ENCODE measurements at places on chromosomes 13 and 19.

DNA sequence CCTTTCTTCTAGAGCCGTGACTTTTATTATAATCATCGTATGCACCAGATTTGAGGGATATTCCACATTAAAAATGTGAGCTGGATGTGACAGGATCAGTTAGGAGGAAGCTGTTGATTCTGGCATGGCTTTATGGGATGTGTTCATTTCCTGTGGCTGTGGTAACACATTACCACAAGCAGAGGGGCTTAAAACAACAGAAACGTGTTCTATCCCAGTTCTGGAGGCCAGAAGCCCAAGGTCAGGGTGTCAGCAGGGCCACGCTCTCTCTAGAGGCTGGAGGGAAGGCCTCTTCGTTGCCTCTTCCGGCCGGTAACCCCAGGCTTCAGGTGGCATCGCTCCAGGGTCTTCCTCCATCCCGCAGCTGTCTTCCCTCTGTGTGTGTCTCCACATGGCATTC lies 14.5 kb downstream of the MED25 start:
- DNase-seq = no peak

DNA sequence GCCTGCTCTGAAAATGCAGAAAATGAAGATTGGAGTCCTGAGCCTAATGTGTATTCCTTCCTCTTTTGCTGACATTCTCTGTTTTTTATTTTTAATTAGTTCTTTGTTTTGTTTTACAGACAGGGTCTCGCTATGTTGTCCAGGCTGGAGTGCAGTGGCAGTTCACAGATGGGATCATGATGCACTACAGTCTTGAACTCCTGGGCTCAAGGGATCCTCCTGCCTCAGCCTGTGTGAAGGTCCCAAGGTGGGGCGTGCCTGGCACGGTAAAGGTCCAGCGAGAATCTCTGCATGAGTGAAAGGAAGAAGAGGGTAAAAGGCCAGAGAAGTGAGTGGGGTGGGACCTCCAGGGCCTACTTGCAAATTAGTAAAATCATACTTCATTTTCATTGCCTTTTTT lies 34.3 kb upstream of the DGKH start:
- no peak for DNase-seq

DNA sequence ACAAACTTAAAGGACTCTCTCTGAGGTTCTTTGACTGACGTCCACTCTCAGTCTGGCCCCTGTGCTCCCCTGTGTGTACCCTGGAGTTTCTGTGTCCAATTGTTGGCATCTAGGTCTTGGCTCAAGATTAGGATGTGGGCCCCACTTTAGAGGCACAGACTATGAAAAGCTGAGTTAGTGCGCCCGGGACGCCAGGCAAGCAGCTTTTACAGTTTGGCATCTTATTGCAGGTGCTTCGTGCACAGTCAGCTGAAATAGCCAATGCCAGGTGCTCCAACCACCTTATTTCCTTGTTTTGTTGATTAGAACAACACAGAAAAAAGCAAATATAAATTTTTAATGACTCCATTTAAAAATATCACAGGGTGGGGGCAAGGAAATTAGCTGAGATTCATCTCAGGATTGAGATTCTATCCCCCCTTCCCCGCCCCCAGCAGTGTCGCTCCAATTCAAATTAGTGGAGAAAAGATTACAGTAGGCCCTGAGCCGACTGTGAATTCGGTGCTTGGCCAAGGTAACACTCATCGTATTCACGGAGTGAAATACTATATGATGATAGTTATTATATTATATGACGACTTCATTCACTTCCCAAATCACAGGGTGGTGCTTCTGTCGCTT lies 4.3 kb downstream of the SOX1 start:
- no peak for DNase-seq

- peak; percentile 94 for DNase-seq
Measured at GRCh38 chr19:6862673-6863078, 24.7 kb upstream of the ADGRE1 start.

GRCh38 chr19:47729799-47730520 lies 15.4 kb upstream of the NOP53 start:
- peak; percentile 75 for DNase-seq

DNA sequence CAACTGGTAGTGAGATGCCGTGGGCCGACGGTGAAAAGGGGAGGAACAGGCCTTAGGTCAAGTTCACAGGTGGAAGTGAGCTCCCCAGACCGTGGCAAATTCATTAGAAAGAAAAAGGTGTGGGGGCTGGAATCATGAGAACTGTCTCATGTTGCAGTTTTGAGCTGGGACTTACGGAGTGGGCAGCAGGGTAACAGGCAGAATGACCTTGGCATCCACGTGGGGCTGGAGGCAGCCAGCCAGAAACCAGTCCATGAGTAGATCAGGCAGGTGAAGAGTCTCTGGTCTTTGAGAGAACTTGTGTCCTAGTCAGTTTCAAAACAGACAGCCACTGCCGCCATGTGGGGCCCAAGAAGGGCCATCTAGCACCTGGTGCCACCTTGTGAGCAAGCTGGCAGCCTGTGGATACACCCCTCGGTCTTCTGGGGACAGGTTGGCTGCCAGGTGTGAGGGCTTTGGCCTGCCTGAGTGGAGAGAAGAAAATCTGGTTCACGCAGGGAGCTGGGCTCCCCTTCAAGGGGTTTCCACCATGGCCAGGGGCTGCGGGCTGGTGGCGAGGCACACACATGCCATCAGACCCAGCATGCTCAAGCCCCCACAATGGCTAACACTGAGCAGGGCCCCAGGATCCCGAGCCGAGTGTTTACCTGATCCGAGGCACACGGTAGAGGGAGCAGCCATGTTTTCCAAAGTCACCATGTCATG lies 23.9 kb downstream of the TSSK6 start:
- DNase-seq = no peak

- DNase-seq = no peak
Measured at GRCh38 chr19:5911366-5911765, 2.7 kb upstream of the CAPS start.

DNA sequence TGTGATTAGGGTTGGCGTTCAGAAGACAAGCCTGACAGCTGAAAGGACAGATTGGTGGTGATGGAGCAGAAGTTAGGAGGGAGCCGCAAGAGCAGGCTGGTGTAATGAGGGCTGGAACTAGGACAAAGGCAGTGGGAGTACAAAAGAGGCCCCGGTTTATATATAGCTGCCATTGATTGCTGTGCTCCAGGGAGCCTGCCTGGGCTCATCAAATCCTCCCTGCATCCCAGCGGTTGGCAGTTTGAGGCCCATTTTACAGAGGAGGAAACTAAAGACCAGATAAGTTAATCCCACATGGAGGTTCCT lies 123.7 kb downstream of the CACNA1A start:
- DNase-seq = no peak

DNA sequence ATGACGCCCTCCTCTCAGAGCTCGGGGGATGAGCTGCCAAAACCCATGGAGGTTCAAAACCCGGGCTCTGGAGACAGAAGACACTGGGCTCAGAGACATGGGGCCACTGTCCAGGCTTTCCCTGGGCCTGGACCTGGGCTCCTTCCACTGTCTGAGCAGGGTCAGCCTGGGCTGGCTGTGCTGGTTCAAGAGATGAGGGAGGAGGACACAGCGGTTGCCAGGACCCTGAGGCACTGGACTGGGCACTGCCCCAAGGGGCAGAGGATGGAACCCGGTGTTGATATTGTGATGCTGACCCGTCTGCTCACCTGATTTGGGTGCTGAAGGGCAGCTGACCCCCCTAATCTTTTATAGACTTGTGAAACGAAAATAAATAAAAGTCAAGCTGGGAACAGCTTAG lies 14.1 kb upstream of the SIGLEC11 start:
- no peak for DNase-seq

DNA sequence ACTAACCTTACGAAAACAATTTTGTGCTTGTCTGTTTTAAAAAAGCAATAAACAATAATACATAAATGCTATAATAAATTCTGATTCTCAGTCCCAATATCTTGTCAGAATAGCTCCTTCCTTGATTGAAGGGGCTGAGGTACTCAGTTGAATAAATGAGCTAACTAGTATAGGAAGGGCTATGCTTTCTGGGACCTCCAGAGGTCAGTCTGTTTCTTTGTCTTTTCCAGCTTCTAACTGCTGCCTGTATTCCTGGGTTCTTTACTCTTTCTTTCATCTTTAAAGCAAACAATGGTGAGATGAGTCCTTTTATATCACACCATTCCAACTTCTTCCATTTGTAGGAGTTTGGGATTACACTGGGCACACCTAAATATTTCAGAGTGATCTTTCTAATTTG lies 1297.0 kb upstream of the ATXN8OS start:
- DNase-seq = no peak

DNA sequence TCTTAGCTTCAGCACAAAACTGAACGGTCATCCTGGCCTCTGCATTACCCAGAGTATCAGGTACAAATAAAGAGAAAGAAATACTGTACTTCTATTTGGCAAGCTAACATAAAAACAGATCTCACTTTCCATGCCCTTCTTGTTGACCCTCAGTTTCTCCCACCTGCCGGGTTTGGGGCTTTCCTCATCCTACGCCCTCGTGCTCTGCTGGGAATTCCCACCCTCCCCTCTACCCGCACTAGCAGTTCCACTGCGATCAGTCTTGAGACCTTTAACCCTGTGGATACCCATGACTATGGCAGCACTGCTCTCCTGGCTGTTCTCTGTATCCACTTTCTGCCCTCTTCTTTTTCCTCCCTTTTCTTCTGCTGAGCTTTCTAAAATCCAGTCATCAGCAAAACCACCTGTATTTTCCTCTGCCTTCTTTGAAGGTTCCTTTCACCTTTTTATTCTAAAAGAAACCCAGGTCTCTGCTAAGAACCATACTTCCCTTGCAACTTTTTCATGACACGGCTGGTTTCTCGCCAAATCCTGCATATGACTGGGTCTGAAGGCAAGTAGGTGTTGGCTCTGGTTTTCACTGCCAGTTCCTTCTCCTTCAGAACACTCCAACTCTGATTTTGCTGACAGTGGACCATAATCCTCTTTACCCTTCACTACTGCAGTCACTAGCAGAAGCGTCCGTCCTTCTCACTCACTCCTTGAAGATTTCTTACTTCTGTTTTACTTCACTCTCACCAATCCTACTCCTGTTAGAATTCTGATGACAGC lies 99.4 kb downstream of the MIPEP start:
- DNase-seq = no peak

GRCh38 chr19:46898731-46899130 lies 37.9 kb downstream of the ARHGAP35 start:
- no peak for DNase-seq

DNA sequence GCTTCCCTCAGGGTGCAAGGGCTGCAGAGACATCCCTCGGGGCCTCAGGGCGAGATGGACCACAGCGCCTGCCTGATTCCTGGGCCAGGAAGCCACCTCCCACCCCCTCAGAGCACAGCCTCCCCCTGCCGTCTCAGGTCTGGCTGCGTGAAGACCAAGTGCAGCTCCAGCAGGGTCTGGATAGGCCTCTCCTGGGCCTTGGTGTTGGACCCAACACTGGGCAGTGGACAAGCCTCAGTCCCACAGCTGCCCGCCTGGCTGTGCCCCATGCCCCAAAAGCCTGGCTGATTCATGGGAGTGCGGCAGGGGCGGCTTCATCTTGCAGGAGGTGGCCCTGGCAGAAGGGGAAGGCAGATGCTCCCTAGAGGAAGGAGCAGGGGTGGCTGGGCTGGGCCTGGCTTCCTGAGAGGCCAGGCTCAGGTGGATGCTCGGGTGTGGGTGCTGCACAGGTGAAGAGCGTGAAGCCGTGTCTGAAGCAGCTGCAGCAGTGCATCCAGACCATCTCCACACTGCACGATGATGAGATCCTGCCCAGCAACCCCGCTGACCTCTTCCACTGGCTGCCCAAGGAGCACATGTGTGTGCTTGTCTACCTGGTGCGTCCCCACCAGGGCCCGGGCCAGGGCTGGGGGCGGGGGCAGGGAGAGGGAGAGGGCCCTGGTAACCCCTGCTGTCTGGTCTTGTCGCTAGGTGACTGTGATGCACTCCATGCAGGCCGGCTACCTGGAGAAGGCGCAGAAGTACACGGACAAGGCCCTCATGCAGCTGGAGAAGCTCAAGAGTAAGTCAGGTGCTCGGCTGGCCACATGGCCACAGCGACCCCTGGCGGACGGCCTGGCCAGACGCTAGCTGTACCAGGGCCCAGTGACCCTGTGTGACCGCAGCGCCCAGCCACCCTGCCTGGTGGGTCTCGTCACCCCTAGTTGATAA lies 21.7 kb downstream of the MAU2 start:
- no peak for DNase-seq

- DNase-seq = no peak
Measured at GRCh38 chr13:113820813-113821651, 42.8 kb downstream of the GAS6 start.

GRCh38 chr13:26071691-26072090 lies 19.9 kb upstream of the SHISA2 start:
- DNase-seq = no peak

DNA sequence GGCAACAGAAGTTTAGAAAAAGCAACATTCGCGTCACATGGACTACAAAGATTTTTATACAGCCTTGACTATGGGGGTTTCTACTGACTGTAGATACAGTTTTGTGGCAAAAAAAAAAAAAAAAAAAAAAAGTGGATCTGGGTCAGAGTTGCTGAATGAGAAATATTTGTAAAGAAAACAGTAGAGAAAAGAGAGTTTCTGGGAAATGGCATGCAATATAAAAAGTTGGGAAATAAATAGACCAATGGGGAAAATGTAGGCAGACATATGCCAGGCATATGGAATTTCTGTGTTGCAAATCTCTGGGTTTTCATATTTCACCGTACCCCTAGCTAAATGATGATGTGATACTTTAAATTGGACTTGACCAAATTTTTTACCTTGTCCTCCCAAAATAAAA lies 315.3 kb downstream of the EFNB2 start:
- DNase-seq = no peak

GRCh38 chr13:51576754-51577153 lies 7.5 kb upstream of the WDFY2 start:
- DNase-seq = no peak

DNA sequence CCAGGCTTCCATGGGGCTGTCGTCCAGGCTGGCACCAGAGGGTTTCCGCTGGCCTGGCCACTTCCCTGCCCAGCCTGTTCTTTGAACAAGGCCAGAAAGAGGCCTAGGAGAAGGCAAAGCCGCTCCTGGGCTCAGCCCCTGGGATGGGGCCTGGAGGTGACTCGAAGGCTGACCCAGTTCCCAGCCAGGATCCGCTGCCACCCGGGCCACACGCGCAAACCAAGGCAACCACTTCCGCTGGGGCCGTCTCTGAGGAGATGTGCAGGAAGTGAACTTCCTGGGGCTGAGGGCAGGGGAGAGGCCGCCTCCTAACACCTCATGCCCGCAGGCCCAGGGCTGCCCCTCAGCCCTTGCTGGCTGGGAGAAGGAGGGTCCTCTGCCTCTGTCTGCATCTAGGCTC lies 15.2 kb downstream of the PLEKHF1 start:
- DNase-seq = peak; percentile 39

- DNase-seq = no peak
Measured at GRCh38 chr19:8501516-8501915, 924 bp downstream of the PRAM1 start.

DNA sequence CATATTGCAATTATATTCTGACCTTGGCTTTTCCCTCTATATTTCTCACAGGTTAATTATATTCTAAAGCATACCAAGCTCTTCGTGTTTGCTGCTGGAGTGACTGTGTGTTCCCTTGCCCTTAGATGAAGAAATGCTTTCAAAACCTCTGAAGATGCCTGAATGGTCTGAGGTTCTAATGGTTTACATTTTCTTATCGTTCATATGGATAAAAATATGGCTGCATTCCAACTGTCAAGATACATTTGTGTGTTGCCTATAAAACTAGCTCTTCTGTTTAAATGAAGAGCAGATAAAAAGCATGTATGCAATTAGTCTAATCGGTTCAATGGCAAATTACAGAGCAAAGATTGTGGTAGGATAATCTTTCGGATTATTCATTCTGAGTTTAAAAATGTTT lies 68.4 kb upstream of the ANKRD10 start:
- DNase-seq = no peak
